Right atrium auricular region (tissue), 2 donors: ENCODE measurements at places on chromosomes 1 and 21.

- no peak for DNase-seq
These were observed 10.5 kb upstream of the TMEM61 start for GRCh38 chr1:54969879-54970278.

DNA sequence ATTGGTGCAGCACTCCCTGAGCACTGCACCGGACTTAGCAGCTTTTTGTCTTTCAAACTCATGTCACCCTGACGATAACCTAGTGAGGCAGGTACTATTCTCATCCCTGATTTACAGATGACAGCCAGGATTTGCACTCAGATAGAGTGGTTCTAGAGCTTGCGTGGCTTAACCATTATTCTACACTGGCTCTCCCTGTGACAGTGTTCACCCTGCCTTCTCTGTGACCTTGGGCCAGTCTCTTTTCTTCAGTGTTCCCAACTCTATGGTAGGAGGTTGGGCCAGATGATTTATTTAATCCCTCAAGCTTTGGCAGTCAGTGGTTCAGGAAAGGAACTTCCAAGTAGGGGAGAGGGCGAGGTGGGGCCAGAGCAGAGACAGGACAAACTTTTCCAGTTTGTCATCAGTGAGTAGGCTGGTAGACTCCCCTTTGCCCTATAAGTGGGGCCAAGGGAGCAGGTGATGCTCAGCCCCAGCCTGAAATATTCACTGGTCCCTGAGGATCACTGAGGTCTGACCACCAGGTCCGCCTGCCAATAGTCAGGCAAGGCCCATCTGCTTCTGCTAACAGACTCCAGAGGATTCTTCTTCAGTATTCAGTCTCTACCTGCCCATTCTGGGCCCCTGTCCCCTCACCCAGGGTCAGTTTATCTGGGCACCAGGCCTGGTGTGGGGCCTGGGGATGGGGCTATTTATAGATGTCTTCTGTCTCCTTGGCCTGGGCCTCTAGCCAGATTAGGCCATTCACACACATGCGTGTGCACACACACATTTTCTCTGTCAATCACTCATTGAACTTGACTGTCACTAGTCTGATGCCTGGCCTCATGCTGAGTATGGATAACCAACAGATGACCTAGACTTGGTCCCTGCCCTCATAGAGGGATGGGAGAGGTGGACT is 8.8 kb upstream of the FABP3 start:
- DNase-seq, result peak; percentile 63

DNA sequence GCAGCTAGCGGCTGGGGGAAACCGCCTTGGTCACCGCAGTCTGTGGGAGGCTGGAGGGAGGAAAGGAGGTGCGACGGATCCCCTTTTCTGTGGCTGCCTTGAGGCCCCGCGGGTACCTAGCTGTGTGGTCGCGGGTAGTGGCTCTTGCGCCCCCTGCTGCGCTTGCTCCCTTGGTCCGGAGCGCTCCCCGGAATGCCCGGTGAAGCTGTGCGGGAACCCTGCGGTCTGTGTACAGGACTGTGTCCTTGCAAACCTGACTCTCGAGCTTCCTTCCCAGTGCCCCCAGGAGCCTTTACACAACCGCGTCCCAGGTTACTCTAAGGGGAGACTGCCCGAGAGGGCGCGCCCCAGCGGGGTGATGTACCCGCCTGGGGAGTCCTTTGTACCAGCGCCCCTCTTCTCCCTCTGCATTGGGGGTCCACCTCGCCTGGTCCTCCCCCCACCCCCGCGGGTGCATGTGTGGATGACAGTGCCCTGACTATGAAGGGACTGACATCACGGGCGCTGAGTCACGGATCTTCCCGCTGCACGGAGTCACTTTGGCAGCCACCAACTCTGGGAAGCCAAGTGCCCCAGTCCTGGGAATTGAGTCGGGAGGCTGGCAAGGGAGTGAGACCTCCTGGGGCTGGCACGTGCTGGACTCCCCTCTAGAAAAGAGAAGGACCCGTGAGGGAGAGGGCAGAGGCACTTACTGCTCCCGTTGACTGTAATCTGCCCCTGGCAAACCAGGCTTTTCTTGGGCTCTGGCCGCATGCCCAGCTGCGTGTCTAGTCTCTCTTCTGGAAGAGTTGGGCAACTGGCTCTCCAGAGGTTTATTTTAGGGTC is 816 bp downstream of the IL6R start:
- DNase-seq, result peak; percentile 95

DNA sequence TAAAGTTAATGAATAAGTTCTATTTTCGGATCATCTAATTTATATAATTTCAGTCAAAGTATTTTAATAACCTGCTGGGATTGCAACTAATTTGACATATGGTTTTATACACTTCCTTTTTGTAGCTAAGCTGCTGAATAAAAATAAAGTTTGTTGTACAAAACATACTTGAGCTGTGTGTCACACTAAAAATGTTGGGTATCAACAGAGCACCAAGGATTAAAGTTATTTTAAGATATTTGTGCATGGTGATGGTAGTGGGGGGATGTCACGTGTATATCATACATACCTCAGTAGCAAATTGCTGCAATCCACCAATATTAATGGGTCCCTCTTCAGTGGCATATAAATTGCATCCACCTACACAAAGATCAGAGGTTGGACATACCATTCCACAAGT is 199.6 kb downstream of the DPYD start:
- DNase-seq, result no peak

DNA sequence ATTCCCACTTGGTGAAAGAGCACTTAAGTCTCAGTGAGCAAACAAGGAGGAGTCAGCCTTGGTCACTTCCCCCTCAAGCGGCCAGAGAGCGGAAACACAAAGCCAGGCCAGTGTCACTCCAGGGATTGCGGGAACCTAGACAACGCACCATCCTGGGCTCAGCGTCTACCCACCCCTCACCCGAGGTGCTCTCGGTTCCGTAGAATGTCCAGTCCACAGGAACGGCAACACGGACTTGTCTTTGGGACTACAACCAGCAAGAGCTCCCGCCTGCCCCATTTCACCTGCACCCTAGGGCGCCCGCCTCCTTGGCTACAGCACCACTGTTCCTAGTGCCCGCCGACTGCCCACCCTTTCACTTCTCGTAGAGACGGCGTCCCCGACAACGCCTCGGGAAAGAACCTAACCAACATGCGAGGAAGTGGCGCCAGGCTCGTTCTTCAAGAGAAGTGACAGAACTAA is 509 bp downstream of the GDAP2 start:
- DNase-seq, result peak; percentile 63

DNA sequence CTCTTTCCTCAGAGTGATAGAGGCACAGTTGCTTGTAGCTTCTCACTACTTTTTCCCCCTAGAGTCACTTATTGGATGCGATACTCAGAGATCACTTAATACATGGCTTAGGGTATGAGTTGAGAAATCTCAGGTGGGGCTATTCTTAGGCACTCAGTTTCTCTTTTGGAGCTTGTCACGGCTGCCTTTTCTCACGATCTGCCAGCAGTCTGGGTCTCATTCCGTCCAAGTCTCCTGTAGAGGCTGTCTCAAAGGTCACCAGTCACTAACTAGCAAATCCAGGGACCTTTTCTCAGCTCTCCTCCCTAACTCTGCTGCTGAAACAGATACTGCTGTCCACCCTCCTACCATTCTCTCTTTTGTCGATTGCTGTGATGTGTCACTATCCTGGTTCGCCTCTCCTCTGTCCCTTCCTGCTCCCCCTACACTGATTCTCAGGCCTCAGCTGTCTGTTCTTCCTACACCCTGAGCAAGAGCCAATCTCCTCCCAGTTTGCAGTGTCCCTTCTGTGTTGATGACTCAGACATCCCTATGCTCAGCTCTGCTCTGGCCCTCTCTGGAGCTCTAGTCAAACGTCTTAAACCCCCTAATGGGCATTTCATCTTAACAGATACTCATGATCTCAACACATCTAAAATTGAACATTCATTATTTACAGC is 12.4 kb downstream of the ATP1A2 start:
- no peak for DNase-seq

DNA sequence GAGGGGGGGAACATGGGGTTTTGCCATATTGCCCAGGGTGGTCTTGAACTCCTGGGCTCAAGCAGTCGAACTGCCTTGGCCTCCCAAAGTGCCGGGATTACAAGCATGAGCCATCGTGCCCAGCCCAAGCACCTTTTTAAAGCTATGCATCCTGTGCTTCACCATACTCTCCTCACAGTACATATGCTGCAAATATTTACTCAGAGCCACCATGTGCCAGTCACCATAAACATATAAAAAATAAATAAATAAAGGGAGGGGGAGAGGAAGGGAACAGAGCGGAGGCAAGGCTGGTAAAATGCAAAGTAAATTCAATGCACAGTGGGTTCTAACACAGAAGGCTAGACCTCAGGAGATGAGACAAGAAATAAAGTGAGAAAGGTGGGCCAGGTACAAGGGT is 64.7 kb downstream of the CAPZB start:
- DNase-seq, result no peak

DNA sequence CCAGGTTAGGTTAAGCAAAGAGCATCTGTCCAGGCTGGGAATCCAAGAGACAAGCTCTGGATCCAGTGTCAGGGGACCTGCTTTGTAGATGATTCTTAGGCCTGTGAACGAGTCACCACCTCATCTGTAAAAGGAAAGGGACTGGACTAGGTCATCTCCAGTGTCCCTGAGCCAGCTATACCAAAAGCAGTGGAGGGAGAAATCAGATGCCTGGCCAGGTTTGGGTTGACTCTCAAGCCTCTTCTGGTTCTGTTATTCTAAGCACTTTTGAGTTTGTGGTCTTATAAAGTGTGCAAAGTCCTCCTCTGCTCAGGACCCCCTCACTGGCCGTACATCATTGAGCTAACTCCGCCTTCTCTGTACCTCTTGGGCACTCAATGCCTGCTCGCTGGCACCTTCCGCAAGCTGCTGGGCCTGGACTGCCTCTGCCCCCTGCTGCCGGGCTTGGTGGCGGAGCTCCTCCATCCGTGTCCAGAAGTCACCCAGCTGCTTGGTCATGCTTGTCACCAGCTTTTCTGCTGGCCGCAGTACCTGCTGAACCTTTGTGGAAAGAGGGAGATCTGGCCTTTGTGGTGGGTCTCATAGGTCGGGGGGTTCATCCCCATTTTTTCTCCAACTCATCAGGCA is 33.6 kb downstream of the CAMK1G start:
- DNase-seq, result no peak
